Naive B cell (primary cell): ENCODE measurements at places on chromosomes 2 and 18. TPM values are rescaled to one million over a fixed set of nuclear protein-coding genes. Genes with fewer than 3 reads are reported as not detected.

MLPH gene
- not detected for polyA plus RNA-seq

TRIM54 gene
- not detected for polyA plus RNA-seq

ATP8B1 gene
- polyA plus RNA-seq = not detected

DOK6 gene
- polyA plus RNA-seq = not detected

CASP10 gene
- polyA plus RNA-seq = 2.7 TPM

PID1 gene
- 0.42 TPM for polyA plus RNA-seq

TNFAIP6 gene
- polyA plus RNA-seq = not detected

CEBPZOS gene
- polyA plus RNA-seq = 29.6 TPM

DOCK10 gene
- 29.9 TPM for polyA plus RNA-seq

CHRNG gene
- not detected for polyA plus RNA-seq

SERPINB7 gene
- not detected for polyA plus RNA-seq

AFF3 gene
- polyA plus RNA-seq = 255 TPM

SERPINB3 gene
- polyA plus RNA-seq = not detected

UGT1A1 gene
- polyA plus RNA-seq = not detected
